ENCODE measurements at places on chromosomes 13 and 19. TPM values are rescaled to one million over a fixed set of nuclear protein-coding genes. Genes with fewer than 3 reads are reported as not detected.

DNA sequence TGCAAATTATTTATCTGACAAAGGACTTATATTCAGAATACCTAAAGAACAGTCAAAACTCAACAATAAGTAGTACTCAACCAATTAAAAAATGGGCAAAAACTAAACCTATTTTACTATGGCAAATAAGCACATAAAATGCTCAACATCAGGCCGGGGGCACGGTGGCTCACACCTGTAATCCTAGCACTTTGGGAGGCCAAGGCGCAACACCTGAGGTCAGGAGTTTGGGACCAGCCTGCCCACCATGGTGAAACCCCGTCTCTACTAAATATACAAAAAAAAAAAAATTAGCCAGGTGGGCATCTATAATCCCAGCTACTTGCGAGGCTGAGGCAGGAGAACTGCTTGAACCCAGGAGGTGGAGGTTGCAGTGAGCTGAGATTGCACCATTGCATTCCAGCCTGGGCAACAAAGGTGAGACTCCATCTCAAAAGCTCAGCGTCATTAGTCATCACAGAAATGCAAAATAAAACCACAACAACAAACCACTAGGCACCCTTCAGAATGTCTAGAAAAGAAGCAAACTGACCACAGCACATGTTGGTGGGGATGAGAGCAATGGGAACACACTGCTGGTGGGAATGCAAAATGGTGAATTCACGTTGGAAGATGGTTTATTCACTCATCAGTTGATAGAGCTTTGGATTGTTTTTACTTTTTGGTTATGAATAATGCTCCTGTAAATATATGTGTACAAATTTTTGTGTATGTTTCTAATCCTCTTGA, 180.6 kb upstream of the SOX1 start:
- no peaks in the 10 kb centered on the region for H3K36me3 ChIP-seq
- no peaks in the 10 kb centered on the region for H3K4me1 ChIP-seq
- no peaks in the 10 kb centered on the region for H3K27me3 ChIP-seq

GRCh38 chr13:37923236-37923635, 53.7 kb upstream of the TRPC4 start:
- no peaks in the 10 kb centered on the region for H3K4me1 ChIP-seq
- H3K36me3 ChIP-seq = no peaks in the 10 kb centered on the region
- no peak overlapping the region for H3K4me3 ChIP-seq
- no peaks in the 10 kb centered on the region for H3K27me3 ChIP-seq

DNA sequence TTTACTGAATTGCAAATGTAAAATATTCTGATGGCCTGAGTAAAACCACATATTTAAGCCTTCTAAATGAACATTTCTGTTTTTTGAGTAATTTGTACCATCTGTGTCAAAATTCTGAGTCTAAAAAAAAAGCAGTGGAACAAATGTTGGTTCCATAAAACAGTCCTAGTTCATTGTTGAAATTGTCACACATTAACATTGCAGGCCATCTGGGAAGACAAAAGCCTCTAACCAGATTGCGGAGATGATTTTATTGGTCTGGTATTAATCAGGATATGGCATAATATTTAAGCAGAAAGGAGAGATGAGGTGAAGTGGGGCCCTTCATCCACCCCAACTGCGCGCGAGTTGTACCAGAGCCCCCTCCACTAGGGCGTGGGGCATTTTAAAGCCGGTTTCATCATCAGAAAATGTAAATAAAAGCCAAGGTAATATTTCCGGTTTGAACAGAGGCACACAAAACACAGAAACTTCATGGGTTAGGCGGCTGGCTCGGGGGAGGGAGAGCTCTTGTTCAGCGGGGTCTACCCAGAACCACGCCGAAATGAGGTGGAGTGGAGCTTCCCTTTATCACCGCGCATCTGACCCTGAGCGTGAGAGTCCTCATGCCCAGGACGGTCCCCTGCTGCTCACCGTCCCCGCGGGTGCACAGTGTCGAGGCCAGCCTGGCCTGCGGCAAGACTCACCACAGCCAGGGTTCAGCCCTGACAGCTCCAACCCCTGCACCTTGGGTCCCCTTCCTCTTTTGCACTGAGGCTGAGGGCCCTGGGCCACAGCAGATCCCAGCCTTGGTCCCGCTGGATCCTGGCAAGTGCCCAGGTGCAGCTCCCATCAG, 169.2 kb downstream of the URI1 start:
- no peak for DNase-seq
- no peak overlapping the region for H3K4me3 ChIP-seq
- H3K27me3 ChIP-seq = no peaks in the 10 kb centered on the region
- no peaks in the 10 kb centered on the region for H3K4me1 ChIP-seq
- no peak overlapping the region for H3K27ac ChIP-seq

The MBNL2 gene
- total RNA-seq = 18.0 TPM

The IGSF23 gene
- total RNA-seq = not detected

The MYO1F gene
- 420 TPM for total RNA-seq

The LRFN3 gene
- total RNA-seq = 13.5 TPM

The ZNF497 gene
- 1.1 TPM for total RNA-seq

The KLF1 gene
- total RNA-seq = 0.20 TPM
